ENCODE measurements at places on chromosomes 16 and 17. TPM values are rescaled to one million over a fixed set of nuclear protein-coding genes. Genes with fewer than 3 reads are reported as not detected.

Gene KRTAP3-1
- polyA plus RNA-seq = not detected

Gene TPSAB1
- 0.21 TPM for polyA plus RNA-seq

Gene XYLT1
- polyA plus RNA-seq = 6.7 TPM

DNA sequence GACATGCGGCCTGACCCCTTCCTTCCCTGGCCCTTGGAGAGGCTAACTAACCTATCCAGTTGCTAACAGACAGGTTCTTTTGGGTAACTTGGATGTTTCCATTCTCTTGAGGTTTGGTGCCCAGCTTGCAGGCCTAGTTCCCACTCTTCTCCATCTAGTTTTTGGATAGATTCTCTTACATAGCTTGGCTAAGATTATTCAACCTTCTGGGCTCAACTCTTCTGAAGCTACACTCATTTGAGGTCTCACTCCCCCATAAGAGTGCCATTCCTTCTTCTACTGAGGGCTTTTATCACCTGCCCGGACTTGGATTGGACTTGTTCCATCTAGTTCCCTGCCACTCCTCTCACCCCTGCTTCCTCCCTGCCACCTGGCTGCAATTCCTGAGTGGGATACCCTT lies 44.1 kb upstream of the MARCHF10 start:
- H3K36me3 ChIP-seq = no peaks in the 10 kb centered on the region
- no peaks in the 10 kb centered on the region for H3K4me1 ChIP-seq
- no peak overlapping the region for H3K4me3 ChIP-seq
- no peak overlapping the region for H3K27ac ChIP-seq
- DNase-seq = no peak
- H3K27me3 ChIP-seq = no peaks in the 10 kb centered on the region

GRCh38 chr16:74749291-74750055 lies 25.1 kb downstream of the FA2H start:
- H3K4me1 ChIP-seq = no peaks in the 10 kb centered on the region
- no peak overlapping the region for H3K4me3 ChIP-seq
- no peaks in the 10 kb centered on the region for H3K27me3 ChIP-seq
- no peak overlapping the region for H3K27ac ChIP-seq
- no peak for DNase-seq
